ENCODE measurements at places on chromosomes 4 and X.

DNA sequence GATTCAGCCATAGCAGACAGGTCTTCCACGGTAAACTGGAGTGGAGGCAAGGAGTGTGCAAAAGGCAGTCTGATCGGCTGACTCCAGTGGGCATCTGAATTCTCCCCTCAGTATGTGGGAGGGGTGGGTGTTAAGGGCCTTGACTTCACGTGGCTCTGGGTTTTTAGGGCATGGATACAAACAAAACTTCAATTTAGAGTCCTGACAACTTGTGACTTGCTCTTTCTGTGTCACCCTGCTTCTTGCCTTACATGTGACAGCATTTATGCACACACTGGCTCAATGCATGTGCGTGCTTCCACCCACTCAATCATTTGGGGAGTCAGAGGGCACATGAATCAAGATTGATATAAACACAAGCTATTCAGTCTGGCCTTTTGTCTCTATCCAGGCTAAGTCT lies 17.5 kb downstream of the PLP1 start:
- no peak for DNase-seq

DNA sequence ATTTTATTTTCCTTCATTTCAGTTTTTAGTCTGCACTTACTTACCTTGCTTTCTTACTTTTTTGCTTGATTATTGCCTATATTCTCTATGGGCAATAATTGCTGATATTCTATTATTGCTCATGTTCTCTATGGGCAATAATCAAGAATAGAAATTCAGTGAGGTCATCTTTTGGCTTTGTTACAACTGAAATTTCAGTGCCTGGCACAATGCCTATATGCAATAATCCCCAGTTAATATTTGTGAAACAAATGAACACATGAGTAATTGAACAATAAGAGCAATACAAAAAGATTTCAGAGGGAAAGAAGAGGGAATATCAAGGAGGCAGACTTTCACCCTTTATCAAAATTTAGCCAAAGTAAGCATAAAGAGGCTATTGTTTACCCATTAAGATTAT lies 48.6 kb upstream of the ARSJ start:
- DNase-seq, result no peak

GRCh38 chr4:86333236-86333635 lies 26.6 kb downstream of the MAPK10 start:
- DNase-seq, result no peak

GRCh38 chrX:23341452-23341851 lies 6.8 kb downstream of the PTCHD1 start:
- no peak for DNase-seq

DNA sequence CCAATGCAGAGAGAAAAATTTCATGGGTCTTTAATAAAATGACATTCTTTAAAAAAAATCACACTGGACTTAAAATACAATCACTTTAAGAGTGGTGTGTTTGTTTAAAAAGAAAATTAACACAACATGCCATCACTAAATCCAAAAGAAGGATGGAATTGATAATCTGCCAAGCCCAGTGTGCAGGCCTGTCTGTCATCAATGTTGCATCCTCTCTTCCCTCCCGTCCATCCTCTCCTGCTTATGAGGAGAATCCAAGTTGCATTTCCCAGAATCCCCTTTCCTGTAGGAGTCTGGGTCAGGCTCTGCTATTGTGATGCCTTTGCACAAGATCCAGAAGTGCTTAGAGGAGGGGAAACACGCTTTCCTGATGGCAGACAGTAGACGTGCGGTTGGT lies 169.4 kb downstream of the MID1 start:
- DNase-seq, result no peak

Measured in Right ventricle myocardium inferior (tissue), 1 donor.